Cortex of kidney (tissue), 1 donor: ENCODE measurements at places on chromosomes 1 and 21.

GRCh38 chr1:154265586-154265985 is 6.8 kb upstream of the HAX1 start:
- DNase-seq, result no peak

DNA sequence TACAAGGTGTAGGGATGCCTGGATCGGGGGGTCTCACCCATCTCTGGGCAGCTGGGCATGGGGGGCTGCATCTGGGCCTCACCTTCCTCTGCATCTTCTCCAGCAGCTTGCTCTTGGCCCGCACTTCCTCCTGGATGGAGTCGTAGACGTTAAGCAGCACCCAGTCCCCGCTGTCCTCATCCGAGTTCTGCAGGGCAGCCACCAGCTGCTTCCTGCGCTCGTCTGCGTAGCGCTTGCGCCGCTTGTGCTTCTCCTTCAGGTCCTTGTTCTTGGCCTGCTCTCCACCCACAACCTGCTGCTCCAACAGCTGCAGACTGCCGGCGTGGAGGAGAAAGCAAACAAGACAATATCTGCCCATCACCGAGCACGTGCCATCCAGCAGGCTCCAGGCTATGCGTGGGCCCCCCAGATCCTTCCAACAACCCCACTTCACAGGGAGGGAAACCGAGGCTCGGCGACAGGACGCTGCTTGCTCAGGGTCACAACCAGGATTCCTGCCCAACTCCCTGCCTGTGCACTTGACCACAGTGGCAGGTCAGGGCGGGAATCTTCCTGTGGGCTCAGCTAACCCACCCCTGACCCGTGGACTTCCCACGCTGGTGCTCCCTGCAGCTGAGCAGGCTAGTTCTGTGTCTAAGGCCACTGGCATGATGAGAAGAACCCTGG is 21.5 kb upstream of the DDOST start:
- DNase-seq, result no peak

DNA sequence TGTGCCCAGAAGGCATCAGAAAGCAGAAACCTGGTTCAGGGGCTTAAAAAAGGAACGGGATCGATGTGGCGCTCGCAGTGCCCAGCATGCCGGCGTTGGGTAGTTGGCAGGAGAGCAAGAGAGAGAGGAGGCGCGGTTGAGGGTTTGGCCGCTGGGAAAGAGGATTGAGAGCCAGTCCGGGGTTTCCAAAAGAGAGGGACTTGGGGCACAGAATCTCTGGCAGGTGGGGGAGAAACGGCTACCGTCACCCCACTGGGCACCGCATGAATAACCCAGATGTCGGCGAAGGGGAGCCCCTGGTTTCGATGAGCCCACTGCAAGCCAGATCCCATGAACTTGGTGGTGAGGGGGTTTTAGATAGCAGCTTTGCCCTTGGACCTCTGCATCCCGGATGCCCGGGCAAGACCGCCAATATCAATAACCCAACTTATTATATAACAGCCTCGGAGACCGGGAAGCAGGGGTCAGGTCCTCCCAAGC is 60.4 kb upstream of the ACOT11 start:
- no peak for DNase-seq

GRCh38 chr1:61748566-61748965 is 6.3 kb downstream of the PATJ start:
- no peak for DNase-seq

DNA sequence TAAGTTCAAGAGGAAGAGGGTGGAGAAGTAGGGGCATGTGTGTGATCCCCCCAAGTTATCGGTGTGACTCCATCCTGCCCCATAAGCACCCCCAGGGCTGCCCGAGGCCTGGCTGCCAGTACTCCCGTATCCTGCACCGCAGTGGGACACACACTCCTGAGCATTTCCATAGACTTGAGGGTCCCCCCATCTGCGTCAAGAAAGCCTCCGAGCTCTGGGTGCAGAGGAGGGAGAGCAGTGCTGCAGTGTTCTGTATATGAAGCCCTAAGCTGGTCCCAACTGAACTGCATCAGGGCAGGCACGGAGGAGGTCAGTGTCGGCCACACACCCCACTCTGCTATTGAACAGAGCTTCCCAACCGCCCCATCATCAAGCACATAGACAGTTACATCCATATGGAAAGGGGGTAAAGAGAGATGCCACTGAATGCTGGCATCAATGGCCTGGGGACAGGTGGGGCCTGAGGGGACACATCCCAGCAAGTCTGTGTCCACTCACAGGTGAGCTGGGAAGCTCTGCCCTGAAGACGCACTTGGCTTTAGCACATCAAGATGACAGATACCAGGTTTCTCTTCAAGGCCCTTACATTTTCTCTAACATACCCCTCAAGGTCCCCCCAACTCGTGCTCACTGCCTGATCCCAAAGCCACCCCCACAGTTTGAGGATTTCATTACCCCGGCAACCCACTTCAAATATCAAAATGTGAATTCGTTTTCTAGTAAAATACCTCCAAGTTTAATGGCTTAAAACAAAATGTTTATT is 64.3 kb downstream of the EVA1C start:
- no peak for DNase-seq

DNA sequence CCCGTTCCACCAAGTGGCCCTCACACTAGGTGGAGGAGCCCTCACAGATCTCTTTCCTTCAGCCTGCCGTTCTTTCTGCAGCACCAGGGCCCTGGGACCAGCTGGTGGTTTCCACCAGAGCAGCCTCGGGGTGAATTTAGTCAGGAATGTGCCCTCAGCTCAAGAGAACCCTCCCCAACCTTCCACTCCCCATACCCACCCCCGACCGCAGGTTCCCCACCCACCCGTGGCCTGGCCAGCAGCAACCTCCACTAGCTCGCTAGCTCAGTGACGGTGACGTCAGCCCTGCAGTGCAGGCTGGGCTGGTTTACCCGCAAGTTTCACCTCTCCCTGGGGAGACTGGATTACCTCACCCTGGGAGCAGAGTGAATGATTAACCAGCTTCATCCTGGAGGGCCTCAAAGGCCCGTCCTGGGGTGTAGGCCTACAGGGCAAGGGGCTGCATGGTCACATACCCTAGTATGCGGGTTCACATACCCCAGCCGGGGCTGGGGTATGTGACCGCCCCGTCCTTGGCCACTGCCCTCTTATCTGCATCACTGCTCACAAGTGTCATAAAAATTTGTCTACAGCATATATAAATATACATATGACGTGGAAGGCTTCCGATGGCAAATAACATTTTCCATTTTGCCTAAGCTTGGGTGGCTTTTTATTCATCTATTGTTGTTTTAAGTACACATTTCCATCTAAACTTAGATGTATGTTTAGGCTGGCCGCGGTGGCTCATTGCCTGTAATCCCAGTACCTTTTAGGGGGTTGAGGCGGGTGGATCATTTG is 24.5 kb downstream of the ELF3 start:
- peak; percentile 14 for DNase-seq

DNA sequence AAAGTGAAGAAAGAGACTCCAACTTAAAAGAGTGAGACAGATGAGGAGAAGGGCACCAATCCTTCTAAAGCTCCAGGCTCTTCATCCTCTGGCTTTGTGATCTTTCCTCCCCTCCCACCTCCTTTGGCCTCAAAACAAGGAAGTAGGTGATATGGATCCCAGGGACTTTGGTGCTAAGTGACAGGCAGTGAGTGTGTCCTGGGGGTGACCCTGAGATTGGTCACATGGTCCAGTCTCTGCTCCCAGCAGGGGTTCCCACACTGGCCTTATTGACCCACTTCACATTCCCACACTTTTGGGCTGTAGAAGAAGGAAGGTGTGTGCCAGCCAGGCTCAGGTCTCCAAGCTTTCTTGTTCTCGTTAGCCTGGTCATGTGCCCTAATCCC is 401.2 kb upstream of the PROX1 start:
- no peak for DNase-seq

DNA sequence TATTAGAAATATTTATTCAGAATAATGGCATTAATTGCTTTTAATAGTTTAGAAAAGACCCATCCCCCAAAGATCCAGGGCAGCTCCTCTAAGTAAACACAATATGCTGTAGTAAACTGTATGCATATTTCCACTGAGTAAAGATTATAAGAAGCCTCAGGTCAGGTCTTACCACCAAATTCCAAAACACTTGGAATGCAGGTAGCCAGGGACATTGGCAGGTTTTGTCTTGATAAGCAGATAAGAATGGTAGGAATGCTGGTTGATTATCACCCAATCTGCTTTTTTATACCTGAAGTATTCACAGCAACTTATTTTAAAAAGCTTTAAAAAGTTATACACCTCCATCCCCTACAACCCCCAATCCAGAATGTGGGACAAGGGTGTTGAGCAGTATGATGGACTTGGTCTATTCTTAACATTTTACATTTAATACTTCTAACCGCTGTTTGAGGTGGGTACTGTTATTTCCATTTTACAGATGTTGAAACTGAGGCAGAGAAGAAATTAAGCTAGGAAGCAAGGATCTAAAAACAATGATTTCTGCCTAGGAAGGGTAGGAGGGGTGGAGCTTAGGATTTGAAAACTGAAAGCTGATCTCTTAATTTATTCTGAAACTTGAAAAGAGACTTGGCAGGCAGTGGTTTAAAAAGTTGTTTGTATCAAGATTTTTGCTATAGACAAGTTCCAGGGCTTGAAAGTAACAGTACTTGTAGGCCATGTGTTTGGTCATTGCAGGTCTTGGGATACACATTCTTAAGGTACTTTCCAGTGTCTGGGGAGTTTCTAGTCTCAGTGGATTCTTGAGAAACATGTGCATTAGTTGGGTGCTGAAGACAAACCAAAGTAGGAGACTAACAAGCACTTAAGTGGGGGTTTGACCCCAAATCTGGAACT is 15.6 kb upstream of the THEM4 start:
- no peak for DNase-seq

GRCh38 chr1:60877376-60877775 is 205.0 kb upstream of the NFIA start:
- DNase-seq, result no peak

DNA sequence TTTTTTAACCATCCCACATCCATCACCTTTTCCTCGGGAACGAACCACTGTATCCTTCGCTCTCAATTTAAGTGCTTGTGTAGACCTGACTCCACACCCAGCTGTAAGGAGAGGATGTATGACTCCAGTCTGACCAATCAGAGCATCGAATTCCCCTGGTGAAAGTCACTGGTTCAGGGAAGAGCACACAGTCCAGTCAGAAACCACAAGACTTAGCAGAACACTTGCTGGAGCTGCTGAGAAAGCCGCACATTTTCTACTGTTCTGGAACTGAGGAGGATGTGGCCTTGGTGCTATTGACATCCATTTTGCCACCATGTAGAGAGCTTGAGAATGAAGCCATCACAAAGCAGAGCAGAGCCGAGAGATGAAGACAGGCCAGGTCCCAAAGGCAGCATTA is 59.9 kb upstream of the CNN3 start:
- no peak for DNase-seq

DNA sequence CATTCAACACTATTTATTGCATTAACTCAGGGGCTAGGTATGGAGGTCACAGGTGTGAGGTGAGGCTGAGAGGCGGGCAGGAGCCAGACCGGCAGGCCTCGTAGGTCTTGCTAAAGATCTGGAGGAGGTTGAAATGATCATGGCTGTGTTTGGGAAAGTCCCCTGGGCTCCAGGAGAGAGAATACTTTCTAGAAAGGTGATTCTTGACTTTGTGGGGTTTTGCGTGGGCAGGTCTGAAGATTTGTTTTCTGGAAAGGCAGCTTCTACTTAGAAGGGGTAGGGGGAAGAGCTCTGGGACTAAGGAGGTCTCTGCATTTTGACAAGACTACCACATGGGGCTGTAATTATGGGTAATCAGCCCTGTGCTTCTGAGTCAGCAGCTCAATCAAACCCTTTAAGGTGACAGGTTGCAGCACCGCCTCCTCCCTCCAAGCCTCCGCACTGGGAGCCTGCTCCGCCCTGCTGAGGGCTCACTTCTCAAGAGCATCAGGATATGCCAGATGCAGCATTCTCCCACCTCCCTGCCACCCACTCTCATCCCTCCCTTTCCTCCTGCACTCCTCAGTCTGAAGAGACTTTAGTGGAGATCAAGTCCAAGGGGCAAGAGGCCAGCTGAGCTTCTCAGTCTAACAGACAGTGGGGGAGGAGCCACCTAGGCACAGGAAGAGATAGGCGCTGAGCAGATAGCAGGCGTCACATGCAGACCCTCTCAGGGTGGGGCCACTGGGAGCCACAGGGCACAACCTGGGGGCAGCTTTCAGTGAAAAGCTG is 30.5 kb downstream of the SLC30A1 start:
- DNase-seq, result no peak

DNA sequence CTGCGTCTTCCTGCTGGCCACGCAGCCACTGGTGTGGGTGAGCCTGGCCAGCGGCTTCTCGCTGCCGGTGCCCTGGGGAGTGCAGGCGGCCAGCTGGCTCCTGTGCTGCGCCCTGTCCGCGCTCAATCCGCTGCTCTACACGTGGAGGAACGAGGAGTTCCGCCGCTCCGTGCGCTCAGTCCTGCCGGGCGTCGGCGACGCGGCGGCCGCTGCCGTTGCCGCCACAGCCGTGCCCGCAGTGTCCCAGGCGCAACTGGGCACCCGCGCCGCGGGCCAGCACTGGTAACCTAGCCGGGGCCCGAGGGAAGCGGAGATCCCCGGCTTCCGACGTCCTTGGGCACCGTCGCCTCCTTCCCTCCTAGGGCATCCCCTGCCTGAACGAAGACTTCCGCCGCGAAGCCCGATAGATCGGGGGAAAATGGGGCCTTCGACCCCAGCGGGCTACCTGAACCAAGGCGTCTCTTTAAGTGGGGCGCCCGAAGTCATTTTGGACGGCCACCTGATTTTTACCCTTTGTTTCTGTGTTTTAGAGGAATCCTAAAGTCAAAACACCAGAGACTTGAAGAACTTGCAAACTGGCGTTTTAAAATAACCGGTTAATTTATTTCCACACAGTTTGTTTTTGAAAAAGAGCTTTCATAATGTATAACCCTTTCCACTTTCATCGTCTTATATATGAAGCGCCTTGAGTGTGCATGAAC is 2.0 kb downstream of the GPR88 start:
- DNase-seq, result no peak

GRCh38 chr1:28035420-28035819 is 53.0 kb downstream of the EYA3 start:
- DNase-seq, result no peak

GRCh38 chr1:232707142-232707541 is 77.2 kb upstream of the SIPA1L2 start:
- no peak for DNase-seq

DNA sequence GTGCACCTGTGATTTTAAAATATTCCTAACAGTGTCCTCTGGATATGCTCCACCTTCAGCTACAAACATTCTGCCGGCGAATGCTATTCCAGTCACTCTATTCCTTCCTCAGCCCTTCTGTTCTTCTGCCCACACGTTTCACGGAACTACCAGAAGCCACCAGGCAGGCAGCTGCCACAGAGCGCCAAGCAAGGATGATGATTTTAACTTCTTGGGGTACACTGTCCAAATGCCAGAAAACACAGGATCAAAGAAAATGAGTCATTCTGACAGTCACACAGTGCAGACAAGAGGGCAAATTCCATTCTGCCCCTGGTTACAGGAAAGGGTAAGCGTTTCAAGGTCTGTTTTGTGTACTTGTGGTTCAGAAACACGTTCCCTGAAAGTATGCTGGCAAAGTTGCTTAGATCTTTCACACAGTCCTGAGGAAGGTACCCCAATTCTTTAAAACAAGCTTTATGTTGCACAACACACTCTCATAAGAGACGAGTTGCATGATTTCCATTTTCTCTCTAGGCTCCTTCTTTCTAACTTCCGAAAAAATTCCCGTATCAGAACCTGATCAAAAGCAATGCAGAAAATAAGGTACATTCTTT is 508.3 kb upstream of the PKN2 start:
- no peak for DNase-seq

GRCh38 chr1:29383746-29384371 is 147.5 kb downstream of the PTPRU start:
- no peak for DNase-seq

GRCh38 chr1:22850681-22851080 is 122.0 kb downstream of the LACTBL1 start:
- DNase-seq, result no peak

GRCh38 chr1:40872276-40872675 is 10.1 kb upstream of the CITED4 start:
- no peak for DNase-seq

GRCh38 chr21:31352836-31353235 is 8.8 kb upstream of the TIAM1 start:
- no peak for DNase-seq
